ENCODE measurements at places on chromosomes 2 and 18.

DNA sequence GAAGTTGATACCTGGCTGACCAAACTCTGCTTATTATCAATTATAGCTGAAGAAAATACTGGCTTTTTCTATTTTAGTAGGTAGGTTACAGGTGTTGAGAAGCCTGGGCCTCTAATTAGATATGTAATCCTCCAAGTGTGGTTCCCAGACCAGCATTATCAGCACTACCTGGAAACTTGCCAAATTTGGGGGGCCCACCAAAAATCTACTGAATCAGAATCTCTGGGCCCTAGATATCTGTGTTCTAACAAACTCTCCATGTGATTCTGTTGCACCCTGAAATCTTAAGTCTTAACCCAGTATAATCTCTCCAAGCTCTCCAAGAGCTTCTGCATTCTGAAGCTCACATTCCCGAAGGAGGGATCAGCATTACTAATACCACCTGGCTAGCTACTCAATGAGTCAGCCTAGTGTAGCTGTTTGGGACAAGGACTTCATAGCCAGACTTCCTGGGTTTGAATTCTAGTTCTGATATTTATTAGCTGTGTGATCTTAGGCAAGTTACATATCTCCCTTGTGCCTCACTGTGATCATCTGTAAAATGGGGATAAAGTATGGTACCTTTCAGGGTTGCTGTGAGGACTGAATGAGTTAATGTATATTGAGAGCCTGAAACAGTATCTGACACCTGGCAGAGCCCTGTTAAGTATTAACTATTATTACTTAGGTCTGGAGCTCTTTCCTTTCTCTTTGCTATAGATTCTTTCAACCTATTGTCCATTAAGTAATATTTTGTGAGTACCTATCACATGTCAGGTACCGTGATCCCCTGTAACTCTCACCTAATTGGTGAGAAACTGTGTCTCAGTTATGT, 94.1 kb upstream of the CD302 start:
- DNase-seq: no peak

- no peak for DNase-seq
Observed at GRCh38 chr2:240465765-240466578, 30.5 kb downstream of the GPC1 start.

GRCh38 chr2:108614043-108614545, 79.8 kb downstream of the LIMS1 start:
- DNase-seq: no peak

DNA sequence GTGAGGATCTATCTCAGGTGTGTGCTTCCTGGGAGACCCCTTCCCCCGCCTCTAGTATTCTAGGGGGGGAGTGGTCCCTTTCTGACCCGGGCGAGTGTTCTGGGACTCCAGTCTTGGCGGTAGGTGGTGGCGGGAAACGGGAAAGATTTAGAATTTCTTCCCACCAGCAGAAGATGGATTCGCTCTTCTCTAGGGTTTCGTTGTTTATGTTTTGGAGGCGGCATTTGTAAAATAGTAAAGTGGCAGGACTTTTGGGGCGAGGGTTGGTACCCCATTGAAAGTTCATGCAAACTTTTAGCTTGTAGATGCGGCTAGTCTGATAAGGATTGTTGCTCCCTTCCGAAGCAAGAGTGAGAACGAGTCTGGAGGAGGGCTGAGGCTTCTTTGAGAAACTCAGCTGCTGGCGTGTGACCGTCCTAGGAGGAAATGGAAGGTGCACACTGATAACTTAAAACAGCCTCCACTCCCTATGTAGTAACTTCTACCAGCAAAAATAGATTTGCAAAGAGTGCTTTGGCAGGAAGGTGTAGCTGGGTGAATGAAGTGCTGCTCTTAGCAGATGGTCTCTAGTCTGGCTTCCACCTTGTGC, 412 bp downstream of the GPD2 start:
- peak; percentile 31 for DNase-seq

- no peak for DNase-seq
Observed at GRCh38 chr2:141522702-141523101, 608.1 kb downstream of the LRP1B start.

DNA sequence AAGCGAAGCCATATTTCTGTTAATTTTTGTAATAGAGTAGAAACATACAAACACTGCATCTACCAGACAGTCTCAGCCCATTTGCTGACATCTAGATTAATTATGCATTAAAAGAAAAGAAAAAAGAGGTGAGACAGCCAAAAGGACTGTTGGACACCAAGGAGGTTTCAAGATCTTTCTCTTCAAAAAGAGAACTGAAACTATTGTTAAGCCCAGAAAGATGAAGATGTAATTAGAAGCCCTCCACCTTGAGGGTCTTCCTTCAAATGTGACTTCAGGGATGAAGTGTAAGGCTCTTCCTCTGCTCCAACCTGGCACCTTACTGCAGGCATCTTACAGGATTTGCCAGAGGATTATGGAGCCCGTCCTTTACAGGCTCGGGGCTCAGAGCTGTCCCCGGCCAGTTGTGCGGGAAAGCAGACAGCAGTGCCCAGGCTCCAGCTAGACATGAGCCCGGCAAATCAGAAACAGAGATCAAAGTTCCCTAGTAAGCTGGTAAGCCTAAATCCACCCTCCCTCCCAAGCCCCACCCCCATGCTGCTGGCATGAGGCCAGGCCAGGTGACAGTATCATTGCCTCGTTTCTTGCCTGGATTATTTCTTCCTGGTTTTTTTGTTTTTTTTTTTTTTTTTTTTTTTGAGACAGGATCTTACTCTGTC, 38.9 kb downstream of the ADI1 start:
- no peak for DNase-seq

DNA sequence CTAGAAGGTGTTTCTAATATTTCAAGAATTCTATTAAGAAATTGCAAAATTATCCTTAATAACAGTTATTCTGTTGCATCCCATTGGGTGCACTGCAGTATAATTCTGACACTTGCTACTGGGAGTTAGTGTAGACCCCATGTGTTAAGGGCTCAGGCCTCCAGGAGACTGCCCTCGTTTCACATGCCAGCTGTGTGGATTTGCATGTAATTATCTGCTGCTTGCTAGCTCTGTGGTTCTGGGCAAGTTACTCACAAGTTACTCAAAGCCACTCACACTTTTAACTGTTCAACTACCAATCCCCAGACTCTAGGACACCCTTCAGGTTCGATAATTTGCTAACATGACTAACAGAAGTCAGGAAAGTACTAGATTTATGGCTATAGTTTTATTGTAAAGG, 38.6 kb downstream of the ST6GAL2 start:
- DNase-seq: no peak

DNA sequence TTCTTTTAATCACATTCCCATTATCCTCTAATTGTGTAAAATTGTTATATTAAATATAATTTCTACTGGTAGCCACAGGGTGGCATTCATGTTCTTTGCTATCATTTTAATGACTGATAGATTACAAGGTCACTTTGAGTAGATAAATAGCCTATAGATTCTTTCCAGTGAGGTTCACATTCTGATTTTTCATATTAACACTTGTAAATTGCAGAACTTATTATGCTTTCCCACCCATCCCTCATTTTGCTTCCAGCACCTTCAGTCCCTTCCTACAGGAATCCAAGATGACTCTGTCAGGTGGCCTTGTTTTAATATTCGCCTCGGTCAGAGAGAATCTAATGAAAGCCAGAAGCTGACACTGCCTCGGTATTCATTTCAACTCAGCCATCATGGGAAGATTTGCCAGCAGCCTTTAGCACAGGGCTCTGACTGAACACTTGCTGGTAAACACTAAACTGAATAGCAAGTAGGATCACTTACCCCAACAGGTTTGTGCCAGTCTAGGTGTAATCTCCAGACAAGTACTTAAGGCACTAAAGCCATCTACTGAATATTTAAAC, 101.2 kb upstream of the FSHR start:
- DNase-seq: no peak

DNA sequence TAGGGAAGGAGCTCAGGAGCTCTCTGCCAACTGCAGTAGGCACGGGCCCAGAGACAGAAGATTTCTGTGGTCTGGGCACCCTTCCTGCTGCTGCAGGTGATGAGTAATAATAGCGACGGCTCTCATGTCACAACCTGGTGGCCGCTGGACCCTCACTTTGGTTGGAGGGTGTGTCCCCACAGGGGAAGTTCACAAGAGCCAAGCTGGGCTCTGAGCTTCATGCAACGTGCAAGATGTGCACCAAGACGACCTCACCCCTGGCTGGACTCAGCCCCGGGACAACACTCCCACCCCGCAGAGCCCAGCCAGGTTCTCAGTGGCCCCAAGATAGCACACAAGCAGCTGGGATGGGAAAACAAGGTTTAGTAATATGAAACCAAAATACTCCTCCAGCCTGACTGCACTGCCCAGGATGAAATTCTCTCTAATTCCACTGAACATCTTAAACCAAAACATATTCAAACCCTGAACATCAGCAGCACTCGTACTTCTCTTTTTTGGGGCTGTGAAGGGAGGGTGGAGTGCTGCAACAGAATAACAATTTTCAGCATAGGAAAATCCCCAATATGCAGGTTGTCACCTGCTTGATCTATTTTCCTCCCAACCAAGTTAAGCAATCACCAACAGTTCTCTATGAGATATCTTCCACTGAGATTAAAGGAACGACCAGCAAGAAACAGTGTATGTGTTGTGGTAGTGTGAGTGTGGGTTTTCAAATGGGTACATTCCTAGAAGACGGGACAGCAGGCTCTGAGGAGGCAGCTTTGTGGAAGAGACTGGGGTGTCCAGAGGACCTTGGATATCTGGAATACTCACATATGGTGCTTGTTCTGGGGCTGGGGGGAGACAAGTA, 26.5 kb downstream of the BCL2 start:
- DNase-seq: peak; percentile 68

- no peak for DNase-seq
Observed at GRCh38 chr2:71804281-71804751, 343.3 kb downstream of the CYP26B1 start.

DNA sequence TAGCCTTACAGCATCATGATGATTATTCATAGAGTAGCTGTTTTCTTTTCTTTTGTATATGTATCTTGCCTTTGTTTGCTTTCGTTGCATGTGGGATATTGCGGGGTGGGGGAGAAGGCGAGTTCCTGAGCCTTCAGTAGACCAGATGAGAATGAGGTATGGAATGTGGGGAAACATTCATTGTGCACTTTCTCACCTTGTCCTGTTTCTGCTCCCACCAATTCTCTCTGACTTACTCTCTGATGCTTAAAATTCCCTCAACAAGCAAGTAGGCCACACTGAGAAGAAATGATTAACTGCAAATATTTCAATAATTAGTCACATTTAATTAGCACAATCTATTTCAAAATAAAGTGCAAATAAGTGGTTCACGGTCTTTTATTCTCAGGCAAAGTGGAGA, 31.0 kb downstream of the GKN2 start:
- no peak for DNase-seq

DNA sequence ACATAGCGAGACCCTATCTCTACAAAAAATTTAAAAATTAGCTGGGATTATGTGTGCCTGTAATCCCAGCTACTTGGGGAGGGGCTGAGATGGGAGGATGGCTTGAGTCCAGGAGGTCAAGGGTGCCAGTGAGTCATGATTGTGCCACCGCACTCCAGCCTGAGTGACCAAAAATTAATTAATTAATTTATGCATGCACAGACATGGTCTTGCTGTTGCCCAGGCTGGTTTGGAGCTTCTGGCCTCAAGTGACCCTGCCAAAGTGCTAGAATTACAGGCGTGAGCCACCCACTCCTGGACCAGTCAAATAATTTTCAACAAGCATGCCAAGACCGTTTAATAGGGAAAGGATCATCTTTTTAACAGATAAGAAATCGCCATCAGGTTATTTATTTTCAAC, 57.7 kb upstream of the TFCP2L1 start:
- no peak for DNase-seq

GRCh38 chr2:210128961-210129360, 42.2 kb downstream of the KANSL1L start:
- DNase-seq: no peak

- no peak for DNase-seq
Observed at GRCh38 chr2:223590964-223591363, 11.2 kb downstream of the SCG2 start.

GRCh38 chr2:43897492-43897891, 58.7 kb downstream of the ABCG8 start:
- DNase-seq: no peak

DNA sequence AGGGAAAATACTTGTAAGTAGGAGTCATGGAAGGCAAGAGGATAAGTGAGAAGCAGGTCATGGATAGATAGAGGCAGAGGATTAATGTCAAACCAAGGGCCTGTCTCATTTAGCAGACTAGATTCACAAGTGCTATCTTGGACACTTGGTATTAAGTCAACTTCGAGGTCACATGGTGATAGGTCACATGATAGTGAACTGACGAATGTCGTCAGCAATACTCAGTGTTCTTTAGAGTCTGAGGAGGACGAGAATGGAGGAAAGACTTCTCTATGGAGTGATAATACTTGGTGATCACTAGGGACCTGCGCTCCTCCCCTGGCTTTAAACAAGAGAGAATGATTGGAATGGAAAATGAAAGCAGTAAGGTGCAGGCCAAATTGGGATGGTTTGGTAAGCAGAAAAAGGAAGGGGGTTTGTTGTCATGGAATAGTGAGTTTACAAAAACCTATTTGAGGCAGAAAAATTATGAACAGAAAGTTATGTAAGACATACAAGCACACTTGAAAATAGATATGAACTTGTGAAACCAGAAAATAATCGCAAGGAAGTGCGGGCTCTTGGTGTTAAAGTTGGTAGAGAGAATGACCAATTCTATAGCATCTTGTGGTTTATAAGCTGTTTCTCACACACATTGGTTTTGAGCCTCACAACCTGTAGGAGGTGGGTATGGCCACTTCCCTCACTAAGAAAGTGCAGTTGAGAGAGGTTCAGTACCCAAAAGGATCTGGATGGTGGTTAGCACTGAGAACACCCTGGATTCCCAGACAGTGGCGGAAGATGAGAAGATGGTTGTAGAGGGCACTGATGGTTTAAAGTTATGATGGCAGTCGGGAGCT, 141.5 kb downstream of the WDSUB1 start:
- DNase-seq: no peak

GRCh38 chr2:124524155-124524915, 499.2 kb downstream of the CNTNAP5 start:
- no peak for DNase-seq

GRCh38 chr2:121055088-121055487, 229.9 kb downstream of the TFCP2L1 start:
- DNase-seq: no peak

GRCh38 chr2:121635371-121635770, 13.9 kb downstream of the CLASP1 start:
- DNase-seq: no peak

DNA sequence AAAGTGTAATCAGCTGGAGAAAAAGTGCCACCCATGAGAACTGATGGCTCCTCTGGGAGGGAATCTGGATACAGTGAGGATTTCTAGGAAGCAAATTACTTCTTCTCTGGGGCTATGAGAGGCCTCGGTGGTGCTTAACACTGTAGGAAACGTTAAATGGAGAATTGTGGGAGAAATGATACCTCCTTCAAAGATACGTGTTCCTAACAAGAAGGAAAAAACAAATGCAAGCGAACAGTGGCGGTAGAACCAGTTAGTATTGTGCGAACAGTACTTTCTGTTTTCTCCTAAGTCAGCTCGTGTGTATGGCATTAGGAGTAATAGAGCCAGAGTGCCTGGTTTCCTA, 587 bp upstream of the MTIF2 start:
- DNase-seq: no peak

DNA sequence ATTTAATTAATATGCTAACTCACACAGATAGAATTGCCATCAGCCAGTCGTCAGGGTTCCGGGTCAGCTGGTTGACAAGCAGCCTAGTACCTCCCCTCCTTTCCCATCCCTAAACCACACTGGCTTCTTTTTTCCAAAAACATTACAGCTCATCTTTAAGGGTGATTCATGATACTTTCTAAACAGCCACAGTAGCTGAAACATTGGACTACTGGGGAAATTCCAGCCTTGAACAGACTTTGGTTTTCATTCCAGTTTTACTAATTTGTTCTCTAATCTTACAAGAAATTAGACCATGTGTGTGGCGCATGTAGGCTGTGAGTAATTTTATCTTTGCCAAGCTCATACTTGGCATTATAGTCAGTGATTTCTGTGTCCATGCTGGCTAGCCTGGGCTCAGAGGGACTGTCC, 110.8 kb downstream of the FMNL2 start:
- no peak for DNase-seq
